ENCODE measurements at places on chromosomes 1 and 21.

DNA sequence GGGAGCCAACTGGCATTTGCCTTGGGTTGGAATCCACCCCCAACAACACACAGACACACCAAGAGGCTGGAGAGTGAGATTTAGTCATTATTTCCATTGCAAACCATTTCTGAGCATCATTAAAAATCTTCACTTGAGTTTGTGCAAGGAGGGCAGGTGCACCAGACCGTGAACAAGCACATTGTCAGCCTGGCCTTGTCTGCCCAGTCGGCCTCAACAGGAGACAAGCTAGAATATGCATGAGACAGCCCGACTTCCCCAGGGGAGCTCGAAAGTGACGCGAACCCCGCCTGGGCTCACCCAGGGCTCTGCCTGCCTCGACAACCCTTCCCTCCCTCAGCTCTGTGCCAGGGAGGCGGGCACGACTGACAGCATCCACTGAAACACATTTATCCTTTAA lies 15.4 kb upstream of the GUCA2B start:
- no peak for DNase-seq

- DNase-seq = peak; percentile 66
Observed at GRCh38 chr1:115862403-115862802, 21.5 kb upstream of the NHLH2 start.

DNA sequence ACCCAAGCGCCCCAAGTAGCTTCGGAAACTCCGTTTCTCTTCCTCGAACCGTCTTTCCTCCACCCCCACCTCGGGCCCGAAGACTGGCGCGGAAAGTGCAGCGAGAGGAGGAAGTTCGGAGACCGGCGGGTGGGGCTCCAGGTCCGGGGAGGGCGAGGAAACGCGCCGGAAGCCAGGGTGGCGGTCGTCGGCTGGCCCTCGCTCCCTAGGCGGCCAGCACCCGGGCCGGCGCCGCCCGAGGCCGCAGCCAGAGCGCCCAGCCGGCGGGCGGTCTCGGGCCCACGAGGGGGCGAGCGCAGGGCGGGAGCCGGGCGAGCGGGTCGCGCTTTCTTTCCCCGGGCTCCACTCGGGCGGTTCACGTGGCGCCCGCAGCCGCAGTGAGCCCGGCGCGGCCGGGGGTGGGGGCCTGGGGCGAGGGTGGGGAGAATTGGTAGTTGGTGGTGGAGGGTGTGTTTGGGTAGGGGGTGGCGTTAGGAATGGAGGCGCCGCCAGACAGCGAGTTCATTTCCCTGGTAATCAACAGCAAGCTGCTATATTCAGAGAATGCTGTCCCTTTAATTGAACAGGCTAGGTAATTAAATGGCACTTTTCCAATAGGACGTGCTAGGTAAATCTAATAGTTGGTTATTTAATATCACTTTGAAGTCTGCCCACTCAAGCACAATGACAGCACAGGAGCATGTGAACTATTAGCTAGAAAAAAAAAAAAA lies 6.7 kb downstream of the LMO4 start:
- DNase-seq = peak; percentile 42

- no peak for DNase-seq
Observed at GRCh38 chr1:46575778-46576177, 24.3 kb upstream of the KNCN start.

DNA sequence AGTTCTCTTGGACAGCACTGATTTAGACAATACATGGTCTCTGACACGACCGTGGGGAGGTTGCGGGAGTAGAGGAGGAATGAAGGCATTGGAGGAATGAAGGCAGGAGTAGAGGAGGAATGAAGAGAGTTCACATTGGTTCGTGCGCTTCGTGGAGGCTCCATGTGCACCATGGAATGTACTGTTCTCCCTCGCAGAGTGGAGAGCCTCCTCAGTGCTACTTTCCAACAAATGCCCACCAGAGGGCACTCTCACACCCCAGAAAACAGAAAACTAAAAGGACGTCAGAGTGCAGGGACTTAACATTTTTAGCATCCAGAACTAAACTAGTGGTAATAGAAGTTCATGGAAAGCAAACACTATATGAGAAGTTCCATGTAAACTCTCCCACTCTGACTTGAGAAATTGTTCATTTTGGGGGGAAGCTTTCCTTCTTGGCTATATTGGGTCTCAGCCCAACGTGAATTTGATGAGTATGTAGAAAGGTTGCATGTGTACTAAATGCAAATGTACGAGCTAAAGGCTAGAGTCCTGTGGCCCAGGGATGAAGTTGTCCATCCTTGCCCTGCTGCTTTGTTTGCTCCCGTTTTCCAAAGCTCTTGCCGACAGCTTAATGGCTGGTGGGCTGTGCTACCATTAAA lies 211.6 kb downstream of the LMX1A start:
- DNase-seq = peak; percentile 48

DNA sequence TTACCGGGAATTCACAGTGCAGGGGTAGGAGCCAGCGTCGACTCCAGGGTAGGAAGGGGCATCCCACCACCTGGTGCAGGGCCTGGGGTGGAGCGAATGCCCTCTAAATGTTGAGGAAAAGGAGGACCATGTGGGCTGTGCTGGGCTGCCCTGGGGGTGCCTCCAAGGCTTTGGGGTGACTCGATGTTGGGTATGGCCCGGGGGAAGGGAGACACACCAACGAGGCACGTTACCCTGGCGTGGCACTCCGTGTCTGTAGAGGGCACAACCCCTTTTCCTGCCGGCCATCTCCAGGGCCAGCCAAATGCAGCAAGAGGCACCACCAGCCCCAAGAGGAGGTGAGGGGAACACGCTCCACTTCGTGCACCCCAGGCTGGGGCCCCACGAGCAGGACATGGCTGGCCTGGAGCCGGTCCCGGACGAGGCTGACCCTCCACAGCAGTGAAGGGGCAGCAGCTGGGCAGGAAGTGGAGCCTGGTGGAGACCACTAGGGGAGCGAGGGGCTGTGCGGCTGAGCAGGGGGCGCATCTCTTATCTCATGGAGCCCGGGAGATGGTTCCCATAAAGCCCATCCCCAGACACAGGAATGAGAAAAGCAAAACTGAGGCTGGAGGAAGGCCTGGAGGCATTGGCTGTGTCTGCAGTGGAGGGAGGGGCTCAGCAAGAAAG lies 11.2 kb downstream of the ACTRT2 start:
- no peak for DNase-seq

DNA sequence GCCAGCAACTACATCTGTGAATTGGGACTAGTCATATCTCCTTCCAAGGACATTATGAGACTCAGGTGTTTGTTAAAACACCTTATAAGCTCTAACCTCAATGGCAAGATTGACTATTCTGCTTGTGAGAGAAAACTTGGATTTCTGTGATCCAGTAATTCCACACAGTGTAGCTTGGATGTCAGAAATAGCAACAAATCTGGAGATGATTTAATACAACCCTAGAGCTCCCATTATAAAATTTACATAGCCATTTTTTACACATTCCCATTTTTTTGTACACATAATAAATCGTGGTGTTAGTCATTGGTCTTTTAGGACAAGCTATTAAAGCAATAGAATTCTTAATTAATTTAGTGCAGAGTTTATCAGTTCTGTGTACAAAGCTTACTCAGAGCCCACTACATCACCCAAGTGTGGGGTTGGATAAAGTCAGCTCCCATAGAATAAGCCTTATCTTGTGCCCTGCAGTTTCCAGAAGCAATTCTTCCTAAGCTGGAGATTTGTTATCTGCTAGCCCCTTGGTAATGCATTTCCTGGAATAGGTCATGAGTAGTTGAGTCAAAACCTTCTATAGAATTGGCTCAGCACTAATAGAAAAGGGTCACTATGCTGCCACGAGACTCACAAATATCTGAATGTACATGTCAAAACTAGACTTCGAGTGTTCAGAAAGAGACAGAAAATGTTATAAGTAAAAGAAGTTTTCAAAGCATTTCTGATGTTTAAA lies 434.0 kb upstream of the RUNX1 start:
- no peak for DNase-seq
